LHCN-M2 (cell line): ENCODE measurements at places on chromosomes 2 and 18.

- DNase-seq: no peak
These were observed 872.7 kb downstream of the DCDC2C start for GRCh38 chr2:4576075-4576474.

DNA sequence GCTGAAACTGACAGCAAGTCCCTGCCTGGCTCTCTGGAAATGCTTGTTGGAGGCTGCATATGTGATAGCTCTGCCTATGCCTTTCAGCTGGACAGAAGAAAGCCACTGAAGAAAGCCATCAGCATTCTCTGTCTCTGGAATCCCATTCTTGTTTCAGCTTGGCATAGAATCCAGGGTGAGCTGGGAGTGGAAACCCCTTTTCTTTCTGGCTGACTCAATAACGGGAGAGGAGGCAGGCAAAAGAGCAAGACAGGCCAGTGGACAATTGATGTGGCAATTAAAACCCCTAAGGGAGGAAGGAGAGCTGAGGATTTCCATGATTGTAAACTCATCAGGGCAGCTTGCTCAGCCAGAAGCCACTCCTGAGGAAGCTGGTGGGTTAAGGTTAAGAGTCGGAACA, 208.1 kb downstream of the CLIP4 start:
- DNase-seq: no peak

DNA sequence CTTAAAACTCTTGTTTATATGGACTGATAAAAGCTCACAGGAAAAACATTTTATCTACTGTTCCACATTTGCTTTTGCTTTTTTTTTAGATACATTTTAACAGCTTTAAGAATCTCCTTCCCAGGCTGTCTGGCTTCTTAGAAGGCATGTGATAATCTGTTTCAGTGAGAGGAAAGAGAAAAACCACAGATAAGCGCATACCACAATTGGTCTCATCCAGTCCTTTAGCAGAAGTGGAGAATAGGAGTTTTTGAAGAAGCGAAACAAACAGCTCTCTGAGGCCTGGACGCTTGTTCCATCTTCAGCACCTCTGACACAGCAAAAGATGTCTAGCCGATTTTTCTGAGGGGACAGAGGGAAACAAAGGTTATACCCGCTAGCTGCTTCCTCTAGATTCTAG, 37.6 kb downstream of the RMC1 start:
- DNase-seq: no peak

GRCh38 chr18:3451183-3451988, 1.4 kb downstream of the TGIF1 start:
- peak; percentile 91 for DNase-seq

- no peak for DNase-seq
These were observed 172.8 kb downstream of the CD226 start for GRCh38 chr18:69774831-69775230.
